Cerebellar nuclear complex (tissue), 1 donor: ENCODE measurements at places on chromosomes 5 and 9.
A peak's percentile ranks its signal among the peaks of the same experiment; 100 is the strongest.

GRCh38 chr5:10564838-10565784 is 1.2 kb downstream of the ANKRD33B start:
- DNase-seq, result no peak

GRCh38 chr5:81878333-81878732 is 93.5 kb upstream of the ATG10 start:
- DNase-seq, result no peak

- DNase-seq, result no peak
Measured at GRCh38 chr9:115922444-115922843, 231.1 kb upstream of the PAPPA start.

GRCh38 chr5:43540746-43541145 is 16.1 kb downstream of the PAIP1 start:
- DNase-seq, result no peak

DNA sequence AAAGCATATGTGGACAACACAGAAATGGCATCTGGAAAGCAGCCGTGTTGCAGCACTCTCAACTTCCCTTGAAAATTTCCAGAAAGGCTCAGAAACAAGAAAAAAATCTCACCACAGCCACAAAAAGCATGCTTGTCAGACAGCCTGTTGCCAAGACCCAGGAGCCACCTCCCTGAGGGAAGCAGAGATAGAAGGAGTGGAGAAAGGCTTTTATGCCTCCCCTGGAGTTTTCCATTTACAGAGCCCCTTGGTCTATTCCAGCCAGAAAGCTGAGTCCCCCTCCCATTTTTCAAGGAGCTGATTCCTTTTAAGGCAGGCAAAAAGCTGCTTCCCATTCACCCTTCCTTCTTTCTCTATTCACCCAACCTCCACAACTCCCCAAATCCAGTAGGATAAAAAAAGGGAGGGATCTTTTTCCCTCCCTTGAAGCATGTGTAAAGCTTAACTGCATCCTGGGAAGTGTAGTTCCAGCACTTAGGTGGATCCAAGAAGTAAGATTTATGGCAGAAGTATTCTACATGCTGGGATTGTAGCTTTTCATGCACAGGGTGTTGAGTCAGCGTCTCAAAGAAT is 37.1 kb upstream of the PALM2AKAP2 start:
- no peak for DNase-seq

DNA sequence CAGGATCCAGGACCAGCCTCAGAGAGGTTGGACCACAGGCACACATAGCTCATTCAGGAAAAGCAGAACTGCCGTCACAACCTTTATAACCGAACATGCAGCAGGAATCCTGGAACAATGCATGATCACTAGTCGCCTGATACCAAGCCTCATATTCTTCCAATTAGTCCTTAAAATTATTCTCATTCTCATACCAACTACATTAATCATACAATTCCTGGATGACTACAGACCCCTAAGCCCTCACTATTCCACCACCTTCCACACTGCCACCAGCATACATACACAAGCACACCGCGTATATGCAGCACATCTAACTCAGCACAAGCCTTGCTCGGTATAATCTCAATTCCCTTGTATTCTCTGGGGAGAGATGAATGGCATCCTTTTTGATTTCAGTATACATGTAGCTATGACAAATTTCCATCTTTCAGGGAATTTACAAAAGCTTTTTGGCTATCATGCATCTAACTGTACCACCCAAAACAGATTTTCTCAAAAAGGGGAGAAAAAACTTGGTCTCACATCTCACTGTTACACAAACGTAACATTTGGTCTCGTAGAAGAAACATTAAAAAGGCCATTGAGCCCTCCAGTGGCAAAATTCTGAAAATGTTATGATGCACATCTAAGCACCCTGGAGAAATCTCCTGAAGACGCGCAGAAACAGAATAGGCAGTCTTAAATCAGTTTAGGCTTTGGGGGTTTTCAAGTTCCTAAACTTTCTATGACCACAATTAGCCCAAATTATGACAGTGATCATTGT is 46.2 kb downstream of the MCTP1 start:
- no peak for DNase-seq

- DNase-seq, result no peak
Measured at GRCh38 chr5:157978061-157978460, 119.1 kb upstream of the CLINT1 start.

DNA sequence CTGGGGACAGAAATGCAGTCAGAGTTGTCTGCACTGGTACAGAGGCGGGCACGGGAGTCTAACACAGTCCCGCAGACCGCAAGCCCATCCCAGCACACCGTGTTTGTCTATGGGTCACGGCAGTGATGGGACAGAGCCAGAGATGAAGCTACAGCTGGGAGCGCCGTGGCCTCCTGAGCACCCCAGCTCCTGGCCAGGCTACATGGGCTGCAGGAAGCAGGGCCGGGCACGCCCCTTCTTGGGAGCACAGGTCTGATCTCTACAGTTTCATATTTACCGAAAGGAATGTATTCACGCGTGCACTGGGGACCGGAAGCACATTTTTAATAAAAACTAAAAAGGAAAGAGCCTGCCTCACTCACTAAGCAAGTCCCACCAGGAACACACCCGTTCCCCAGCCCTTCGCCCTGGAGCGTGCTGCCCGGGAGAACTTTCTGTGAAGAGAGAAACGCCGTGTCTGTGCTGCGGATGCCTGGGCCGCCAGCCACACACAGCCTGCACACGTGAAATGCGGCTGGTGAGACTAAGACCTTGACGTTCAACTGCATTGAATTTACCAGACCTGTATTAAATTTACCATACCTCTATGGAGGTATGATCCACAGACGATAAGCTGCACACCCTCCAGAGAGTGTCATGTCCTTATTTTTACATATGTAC is 81.1 kb downstream of the VAV2 start:
- DNase-seq, result no peak

DNA sequence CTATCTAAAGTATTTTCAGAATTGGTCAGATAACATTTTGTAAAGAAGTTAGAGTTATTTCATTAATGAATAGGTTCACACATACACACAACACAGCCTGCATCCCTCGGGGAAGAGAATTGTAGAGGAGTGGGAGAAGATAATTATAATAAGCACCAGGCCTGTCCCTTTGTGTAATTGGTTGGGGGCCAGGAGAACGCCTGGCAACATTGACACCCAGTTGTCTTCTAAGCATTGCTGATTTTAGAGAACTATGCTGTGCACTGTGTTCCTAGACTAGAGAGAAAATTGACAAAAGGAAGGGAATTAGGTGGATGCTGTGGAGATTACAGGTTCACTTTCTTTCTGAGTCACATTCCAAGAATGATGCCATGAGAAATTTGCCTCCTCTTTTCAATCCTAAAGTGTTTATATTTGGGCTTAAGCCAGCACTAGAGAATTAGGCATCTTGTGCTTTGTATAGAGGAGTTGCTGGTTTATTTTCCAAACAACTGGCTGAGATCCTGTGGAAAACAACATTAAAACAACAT is 247.6 kb downstream of the COX7C start:
- no peak for DNase-seq

DNA sequence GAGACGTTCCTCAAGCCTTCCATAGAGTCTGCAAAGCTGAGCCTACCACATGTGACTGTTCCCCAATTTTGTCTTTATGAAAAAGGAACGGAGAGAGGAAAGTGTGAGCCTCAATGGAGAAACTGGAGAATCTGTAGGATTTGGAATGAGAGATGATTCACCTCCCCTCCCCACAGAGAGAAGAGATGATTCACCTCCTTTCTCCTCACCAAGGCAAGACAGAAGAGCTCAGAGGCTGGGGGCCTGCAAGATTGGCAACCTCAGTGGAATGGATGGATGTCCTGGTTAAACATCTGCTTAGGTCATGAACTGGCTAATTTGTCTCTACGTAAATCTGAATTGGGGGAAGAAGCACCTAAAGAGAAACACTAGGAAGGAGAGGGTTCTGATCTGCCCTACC is 17.0 kb upstream of the MOCS2 start:
- DNase-seq, result no peak

- DNase-seq, result no peak
Measured at GRCh38 chr5:151612689-151613427, 21.7 kb upstream of the FAT2 start.

DNA sequence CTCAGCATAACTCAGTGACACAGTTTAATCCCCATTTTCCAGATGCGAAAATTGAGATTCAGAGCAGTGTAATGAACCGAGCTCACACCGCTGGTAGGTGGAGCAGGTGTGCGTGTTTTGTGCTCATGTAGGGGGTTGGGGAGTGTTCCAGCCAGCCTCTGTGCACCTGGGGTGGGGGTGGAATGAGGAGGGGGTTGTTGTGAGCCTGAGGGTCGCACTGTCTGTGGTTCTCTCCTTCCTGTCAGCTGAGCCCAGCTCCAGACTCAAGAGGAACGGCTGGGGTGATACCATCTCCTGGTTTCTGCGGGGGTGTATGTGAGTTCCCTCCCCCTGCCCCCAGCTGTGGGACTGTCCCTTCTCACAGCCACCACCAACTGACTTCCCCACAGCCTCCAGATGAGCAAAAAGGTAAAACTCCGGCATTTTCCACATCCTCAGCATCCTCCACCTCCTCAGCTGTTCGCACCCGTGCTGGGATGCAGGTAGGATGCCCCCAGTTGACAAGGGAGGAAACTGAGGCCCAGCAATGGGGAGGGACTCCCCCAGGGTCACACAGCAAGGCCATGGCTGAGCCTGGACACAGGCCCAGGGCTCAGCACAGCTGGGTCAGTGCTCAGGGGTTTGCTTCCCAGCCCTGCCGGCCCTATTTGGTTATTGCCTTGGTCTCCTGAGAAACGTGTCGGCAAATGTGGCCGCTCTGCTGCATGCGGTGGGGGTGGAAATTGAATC is 2.1 kb downstream of the SH2D3C start:
- no peak for DNase-seq

DNA sequence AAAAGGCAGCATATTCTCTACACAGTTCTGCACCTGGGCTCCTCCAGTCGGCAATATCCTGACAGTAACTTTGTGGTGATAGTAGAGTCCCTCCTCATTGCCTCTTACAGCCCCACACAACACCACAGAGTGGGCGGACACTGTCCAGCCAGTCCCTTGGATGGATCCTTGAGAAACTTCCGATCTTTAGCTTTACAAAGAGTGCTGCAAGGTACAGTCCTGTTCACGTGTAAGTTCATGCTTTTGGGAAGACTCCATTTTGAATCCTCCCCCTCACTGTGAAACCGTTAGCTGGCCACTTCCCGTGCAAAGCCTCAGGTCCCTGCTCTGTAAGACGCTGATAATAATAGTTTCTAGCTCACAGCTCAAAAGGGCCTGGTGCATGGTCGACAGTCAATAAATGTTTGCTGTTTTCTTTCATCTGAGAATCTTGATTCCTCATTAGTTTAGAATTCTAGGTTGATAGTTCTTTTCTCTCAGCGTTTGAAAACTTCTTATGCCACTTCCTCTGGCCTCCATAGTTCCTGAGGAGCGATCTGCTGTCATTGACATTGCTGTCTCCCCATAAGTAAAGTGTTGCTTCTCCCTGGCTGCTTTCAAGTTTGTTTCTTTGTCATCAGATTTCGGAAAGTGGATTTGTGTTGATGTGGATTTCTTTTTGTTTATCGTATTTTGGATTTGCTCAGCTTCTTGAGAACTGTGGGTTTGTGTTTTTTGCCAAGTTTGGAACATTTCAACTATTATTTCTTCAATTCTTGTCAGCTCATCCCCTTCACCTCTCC is 82.9 kb downstream of the COL23A1 start:
- DNase-seq, result no peak

GRCh38 chr5:91332267-91333045 is 50.7 kb downstream of the ARRDC3 start:
- DNase-seq, result no peak

- DNase-seq, result no peak
Measured at GRCh38 chr5:58184910-58185309, 275.0 kb downstream of the PLK2 start.

- no peak for DNase-seq
Measured at GRCh38 chr9:120757026-120757913, 35.9 kb downstream of the FBXW2 start.

- no peak for DNase-seq
Measured at GRCh38 chr9:135358552-135358940, 121.0 kb upstream of the PPP1R26 start.

GRCh38 chr9:3458806-3459475 is 66.9 kb downstream of the RFX3 start:
- no peak for DNase-seq

DNA sequence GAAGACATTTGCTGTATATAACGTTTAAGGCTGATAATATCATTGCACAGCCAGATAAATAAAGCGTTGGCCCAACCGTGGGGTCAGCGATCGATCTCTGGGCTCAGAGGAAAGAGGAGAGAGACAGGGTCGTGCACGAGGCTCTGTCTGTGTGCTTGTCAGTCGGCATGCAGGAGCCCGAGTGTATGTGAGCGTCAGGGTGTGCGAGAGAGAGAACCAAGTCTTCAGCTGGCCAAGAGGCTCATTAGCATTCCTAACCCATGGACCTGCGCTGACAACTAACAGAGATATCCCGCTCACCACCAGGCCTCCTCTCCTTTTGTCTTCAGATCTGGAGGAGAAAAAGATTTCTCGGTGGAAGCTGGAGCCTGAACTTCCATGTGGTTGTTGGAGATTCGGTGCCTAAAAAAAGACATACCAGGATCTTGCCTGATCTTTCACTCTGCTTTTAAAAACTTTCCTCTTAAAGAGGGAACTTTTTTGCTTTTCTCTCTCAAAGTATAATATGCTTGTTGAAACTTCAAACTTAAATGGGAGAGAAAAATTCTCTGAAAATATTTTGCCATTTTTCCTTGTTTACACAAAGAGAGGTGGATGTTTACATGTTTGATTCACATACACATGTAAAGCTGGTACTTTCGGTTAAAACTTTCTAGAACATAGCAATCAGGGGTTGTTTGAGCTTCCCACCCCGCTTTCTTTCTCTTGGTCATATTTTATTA is 16.5 kb downstream of the NR2F1 start:
- DNase-seq, result peak; percentile 50

- no peak for DNase-seq
Measured at GRCh38 chr9:126108240-126108639, 218.4 kb upstream of the MVB12B start.

GRCh38 chr5:98938464-98938863 is 9.7 kb upstream of the CHD1 start:
- DNase-seq, result no peak

DNA sequence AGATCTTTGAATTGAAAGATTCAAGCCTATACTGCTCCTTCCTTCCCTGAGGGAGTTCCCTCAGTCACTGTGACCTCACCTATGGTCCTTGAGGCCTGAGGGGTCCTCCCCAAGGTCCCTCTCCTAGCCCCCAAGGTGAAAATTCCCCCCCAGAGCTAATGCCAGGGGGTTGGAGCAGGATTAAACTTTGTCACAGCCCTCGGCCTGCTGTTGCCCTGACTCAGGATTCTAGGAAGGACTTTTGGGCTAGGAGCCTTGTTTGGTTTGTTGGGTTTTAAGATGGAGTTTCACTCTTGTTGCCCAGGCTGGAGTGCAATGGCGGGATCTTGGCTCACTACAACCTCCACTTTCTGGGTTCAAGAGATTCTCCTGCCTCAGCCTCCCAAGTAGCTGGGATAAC is 123.2 kb downstream of the C5orf15 start:
- DNase-seq, result no peak

DNA sequence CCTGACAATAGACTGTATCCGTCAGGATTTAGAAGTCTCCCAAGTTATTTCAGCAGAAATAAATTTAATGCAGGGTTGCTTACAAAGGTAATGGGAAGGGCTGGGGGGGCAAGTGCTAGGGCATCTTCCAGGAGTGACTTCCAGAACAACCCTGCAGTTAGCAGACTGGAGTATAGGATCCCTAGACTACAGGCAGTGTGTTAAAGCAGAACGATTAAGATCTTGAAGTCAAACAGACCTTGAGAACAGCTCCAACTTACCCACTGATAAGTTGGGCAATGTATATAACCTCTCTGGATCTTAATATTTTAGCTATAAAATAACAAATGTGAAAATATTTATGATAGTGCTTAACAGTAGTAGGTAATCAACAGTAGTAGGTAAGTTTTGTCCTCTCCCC is 113.6 kb upstream of the LIFR start:
- no peak for DNase-seq
